ENCODE measurements at places on chromosomes 6 and 20.

GRCh38 chr6:12034837-12035236, 22.7 kb downstream of the HIVEP1 start:
- DNase-seq = no peak

DNA sequence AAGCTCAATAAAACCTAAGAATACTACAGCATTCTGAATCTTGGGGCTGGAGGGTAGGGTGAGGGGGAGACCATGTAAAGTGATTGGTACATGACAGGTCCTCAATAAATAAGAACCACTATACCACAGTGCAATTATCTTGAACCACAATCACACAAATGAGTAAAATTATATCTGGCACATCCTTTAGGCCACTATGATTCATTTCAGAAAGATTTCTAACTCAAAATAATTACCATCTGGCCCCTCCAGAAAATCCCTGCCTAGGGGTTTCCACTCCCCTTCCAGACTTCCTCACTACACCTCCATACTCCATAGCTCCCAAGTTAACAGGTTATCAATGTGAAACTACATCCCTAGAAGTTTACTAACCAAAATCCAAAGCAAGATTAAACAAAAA, 19.7 kb downstream of the AKIRIN2 start:
- DNase-seq = no peak

GRCh38 chr6:16648003-16648402, 113.3 kb downstream of the ATXN1 start:
- no peak for DNase-seq

DNA sequence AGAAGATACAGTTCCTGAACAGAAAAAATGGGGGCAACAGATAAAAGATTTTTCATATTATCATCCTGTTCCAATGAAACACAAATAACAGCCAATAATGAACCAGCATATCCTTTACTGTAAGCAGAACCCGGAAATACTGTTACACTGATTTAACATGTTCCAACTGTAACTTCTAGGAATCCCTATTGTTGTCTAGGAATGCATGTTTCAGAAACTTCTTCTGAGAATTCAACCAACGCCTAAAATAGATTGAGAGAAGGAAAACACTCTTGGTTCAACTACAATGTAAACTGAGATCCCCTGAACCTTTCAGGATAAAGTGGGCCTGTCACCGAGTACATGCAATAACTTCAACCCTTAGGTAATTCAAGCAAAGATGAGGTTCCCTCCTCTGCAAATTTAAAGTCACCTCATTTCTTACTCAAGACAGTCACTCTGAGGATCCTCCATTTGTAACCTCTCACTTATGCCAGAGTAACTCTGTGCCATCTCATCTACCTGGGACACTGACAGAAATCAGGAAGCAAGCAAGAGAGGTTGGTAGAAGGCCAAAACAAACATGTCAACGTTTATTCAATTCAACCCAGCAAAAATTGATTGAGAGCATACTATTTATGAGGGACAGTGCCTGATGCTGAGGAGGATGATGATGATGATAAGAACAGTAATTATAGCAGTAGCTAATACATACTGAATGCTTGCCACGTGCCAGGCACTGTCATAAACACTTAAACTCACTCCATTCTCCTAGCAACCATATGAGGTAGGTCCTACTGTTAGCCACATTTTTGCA, 14.1 kb downstream of the UBE3D start:
- no peak for DNase-seq

DNA sequence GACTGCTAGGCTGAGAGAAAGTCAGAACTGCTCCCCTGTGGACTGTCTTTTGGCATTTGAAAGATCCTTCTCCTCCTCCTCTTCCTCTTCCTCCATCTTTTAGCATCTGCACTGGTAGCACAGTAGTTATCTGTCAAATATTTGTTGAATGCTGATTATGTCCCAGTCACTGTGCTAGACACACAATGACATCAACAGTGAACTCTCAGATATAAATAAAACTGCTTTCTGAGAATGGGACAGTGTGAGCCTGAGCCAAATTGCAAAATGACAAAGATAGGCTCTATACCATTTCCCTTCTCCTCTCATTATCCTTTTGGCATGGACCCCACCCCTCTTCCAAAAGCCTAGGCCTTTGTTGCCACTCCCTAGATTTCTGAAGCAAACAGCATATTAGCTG, 27.9 kb upstream of the LRRC1 start:
- no peak for DNase-seq

GRCh38 chr6:7373739-7374138, 15.8 kb downstream of the CAGE1 start:
- no peak for DNase-seq

GRCh38 chr20:48823476-48823875, 4.3 kb downstream of the PREX1 start:
- no peak for DNase-seq

- no peak for DNase-seq
Observed at GRCh38 chr20:46188866-46189541, 70.9 kb downstream of the CD40 start.

Data from memory B cell (primary cell).